Mesothelial cell of epicardium (in vitro differentiated cells): ENCODE measurements at places on chromosomes 11 and 22. TPM values are rescaled to one million over a fixed set of nuclear protein-coding genes. Genes with fewer than 3 reads are reported as not detected.

MUC6 gene
- not detected in 3 replicates for total RNA-seq

AQP11 gene
- 1.8 to 1.9 TPM (median 1.9 TPM) in 3 replicates for total RNA-seq

RIMBP3C gene
- 0.31 to 0.71 TPM (median 0.38 TPM) in 3 replicates for total RNA-seq

YPEL1 gene
- 17.2 to 18.4 TPM (median 17.8 TPM) in 3 replicates for total RNA-seq

RASL10A gene
- 2.5 to 3.8 TPM (median 3.1 TPM) in 3 replicates for total RNA-seq

XPNPEP3 gene
- 21.2 to 24.8 TPM (median 22.6 TPM) in 3 replicates for total RNA-seq

ANGPTL5 gene
- total RNA-seq, result not detected in 3 replicates

C11orf86 gene
- total RNA-seq, result not detected in 3 replicates

KDM4D gene
- total RNA-seq, result 2.0 to 2.6 TPM (median 2.2 TPM) in 3 replicates

EXPH5 gene
- 27.2 to 30.5 TPM (median 28.2 TPM) in 3 replicates for total RNA-seq

TMEM191C gene
- total RNA-seq, result 2.0 to 4.4 TPM (median 4.2 TPM) in 3 replicates

OR52B6 gene
- not detected in 3 replicates for total RNA-seq

ACR gene
- total RNA-seq, result 1.0 to 2.2 TPM (median 1.2 TPM) in 3 replicates

BSX gene
- not detected in 3 replicates for total RNA-seq

MYOD1 gene
- total RNA-seq, result not detected in 3 replicates

LMF2 gene
- total RNA-seq, result 65.2 to 66.2 TPM (median 65.2 TPM) in 3 replicates

UCP3 gene
- 4.1 to 5.8 TPM (median 4.5 TPM) in 3 replicates for total RNA-seq

MOGAT2 gene
- not detected in 3 replicates for total RNA-seq

TRIM49D1 gene
- total RNA-seq, result not detected in 3 replicates

OR2AG1 gene
- not detected in 3 replicates for total RNA-seq

SMIM35 gene
- not detected in 3 replicates for total RNA-seq

CRYBB2 gene
- total RNA-seq, result not detected in 3 replicates

DRICH1 gene
- total RNA-seq, result 0.31 to 0.68 TPM (median 0.65 TPM) in 3 replicates

ANKK1 gene
- 2.1 to 2.8 TPM (median 2.4 TPM) in 3 replicates for total RNA-seq

KRTAP5-1 gene
- not detected in 3 replicates for total RNA-seq

JHY gene
- total RNA-seq, result 6.4 to 7.4 TPM (median 6.8 TPM) in 3 replicates

FAM111B gene
- total RNA-seq, result 6.2 to 6.9 TPM (median 6.8 TPM) in 3 replicates

IRAG1 gene
- 13.1 to 13.8 TPM (median 13.6 TPM) in 3 replicates for total RNA-seq

NXPE1 gene
- not detected in 3 replicates for total RNA-seq

NAALAD2 gene
- 33.6 to 39.7 TPM (median 39.5 TPM) in 3 replicates for total RNA-seq

OTOG gene
- 1.2 to 2.8 TPM (median 1.8 TPM) in 3 replicates for total RNA-seq

CCT8L2 gene
- total RNA-seq, result not detected in 3 replicates

C1QTNF5 gene
- 24.1 to 25.0 TPM (median 24.4 TPM) in 3 replicates for total RNA-seq

MAPK11 gene
- total RNA-seq, result 5.9 to 8.4 TPM (median 8.3 TPM) in 3 replicates

HIRA gene
- 34.6 to 38.2 TPM (median 34.9 TPM) in 3 replicates for total RNA-seq

KCNQ1 gene
- total RNA-seq, result 6.9 to 8.5 TPM (median 8.4 TPM) in 3 replicates

DBX1 gene
- not detected in 3 replicates for total RNA-seq

CWF19L2 gene
- 15.9 to 18.0 TPM (median 17.1 TPM) in 3 replicates for total RNA-seq

BCO2 gene
- total RNA-seq, result 38.2 to 43.4 TPM (median 38.9 TPM) in 3 replicates

SPON1 gene
- 25.1 to 31.9 TPM (median 30.9 TPM) in 3 replicates for total RNA-seq

APOA1 gene
- 0.65 to 1.1 TPM (median 0.75 TPM) in 3 replicates for total RNA-seq

CDPF1 gene
- 11.5 to 12.8 TPM (median 12.6 TPM) in 3 replicates for total RNA-seq

UCP2 gene
- 27.1 to 31.5 TPM (median 27.7 TPM) in 3 replicates for total RNA-seq

SMC1B gene
- 0.07 TPM in 1 of 3 replicates, not detected in the others for total RNA-seq

NTM gene
- total RNA-seq, result 3.9 to 6.2 TPM (median 5.1 TPM) in 3 replicates

JAML gene
- not detected in 3 replicates for total RNA-seq

TMA7B gene
- not detected in 3 replicates for total RNA-seq

CATSPERZ gene
- total RNA-seq, result 0.47 TPM in 1 of 3 replicates, not detected in the others

RNF214 gene
- total RNA-seq, result 39.5 to 44.8 TPM (median 39.9 TPM) in 3 replicates

TMPRSS4 gene
- total RNA-seq, result 0.66 to 0.99 TPM (median 0.94 TPM) in 3 replicates

PARVG gene
- 0.53 to 1.0 TPM (median 0.66 TPM) in 3 replicates for total RNA-seq

RFPL2 gene
- 0.36 to 0.53 TPM (median 0.40 TPM) in 3 replicates for total RNA-seq

SLC25A22 gene
- 34.3 to 37.2 TPM (median 35.7 TPM) in 3 replicates for total RNA-seq
